ENCODE measurements at places on chromosomes 4 and X. TPM values are rescaled to one million over a fixed set of nuclear protein-coding genes. Genes with fewer than 3 reads are reported as not detected.

Gene SERTM2
- not detected for total RNA-seq

Gene NUDT10
- 0.96 TPM for total RNA-seq

Gene GPR173
- total RNA-seq, result 2.4 TPM

Gene EGFL6
- not detected for total RNA-seq

Gene TBX22
- not detected for total RNA-seq

Gene CT45A1
- total RNA-seq, result not detected

Gene NKX3-2
- total RNA-seq, result 0.96 TPM

Gene TLR1
- total RNA-seq, result 14.4 TPM

Gene SFRP2
- 10.5 TPM for total RNA-seq

Gene CORIN
- total RNA-seq, result not detected

Gene TCP11X1
- not detected for total RNA-seq

Gene TIMM8A
- total RNA-seq, result 8.1 TPM

Gene FAM9C
- not detected for total RNA-seq

Gene AFAP1
- 33.0 TPM for total RNA-seq

Gene EREG
- total RNA-seq, result 46.3 TPM

Gene CD99L2
- 48.9 TPM for total RNA-seq

Gene RHOXF1
- not detected for total RNA-seq

Gene LIAS
- 8.1 TPM for total RNA-seq

Gene PABPC5
- 2.1 TPM for total RNA-seq

Gene CXCL11
- 0.10 TPM for total RNA-seq

Gene RBM46
- not detected for total RNA-seq

Gene SNCA
- total RNA-seq, result 0.60 TPM

Gene LDOC1
- total RNA-seq, result 2.8 TPM

Data from RPMI7951 (cell line).